Fibroblast of skin of back (primary cell): ENCODE measurements at places on chromosomes 7 and 10.
A peak's percentile ranks its signal among the peaks of the same experiment; 100 is the strongest.

- no peak for DNase-seq
Measured at GRCh38 chr7:8177109-8177933, 84.6 kb downstream of the ICA1 start.

- no peak for DNase-seq
Measured at GRCh38 chr7:82106201-82106600, 336.4 kb upstream of the HGF start.

GRCh38 chr10:20975236-20975635 lies 78.1 kb upstream of the NEBL start:
- DNase-seq = no peak

GRCh38 chr10:133166504-133166827 lies 6.4 kb downstream of the KNDC1 start:
- DNase-seq = no peak

- no peak for DNase-seq
Measured at GRCh38 chr7:67604461-67605386, 608.1 kb downstream of the TYW1 start.

- DNase-seq = peak; percentile 90
Measured at GRCh38 chr10:46033602-46034011, 3.2 kb upstream of the NCOA4 start.

DNA sequence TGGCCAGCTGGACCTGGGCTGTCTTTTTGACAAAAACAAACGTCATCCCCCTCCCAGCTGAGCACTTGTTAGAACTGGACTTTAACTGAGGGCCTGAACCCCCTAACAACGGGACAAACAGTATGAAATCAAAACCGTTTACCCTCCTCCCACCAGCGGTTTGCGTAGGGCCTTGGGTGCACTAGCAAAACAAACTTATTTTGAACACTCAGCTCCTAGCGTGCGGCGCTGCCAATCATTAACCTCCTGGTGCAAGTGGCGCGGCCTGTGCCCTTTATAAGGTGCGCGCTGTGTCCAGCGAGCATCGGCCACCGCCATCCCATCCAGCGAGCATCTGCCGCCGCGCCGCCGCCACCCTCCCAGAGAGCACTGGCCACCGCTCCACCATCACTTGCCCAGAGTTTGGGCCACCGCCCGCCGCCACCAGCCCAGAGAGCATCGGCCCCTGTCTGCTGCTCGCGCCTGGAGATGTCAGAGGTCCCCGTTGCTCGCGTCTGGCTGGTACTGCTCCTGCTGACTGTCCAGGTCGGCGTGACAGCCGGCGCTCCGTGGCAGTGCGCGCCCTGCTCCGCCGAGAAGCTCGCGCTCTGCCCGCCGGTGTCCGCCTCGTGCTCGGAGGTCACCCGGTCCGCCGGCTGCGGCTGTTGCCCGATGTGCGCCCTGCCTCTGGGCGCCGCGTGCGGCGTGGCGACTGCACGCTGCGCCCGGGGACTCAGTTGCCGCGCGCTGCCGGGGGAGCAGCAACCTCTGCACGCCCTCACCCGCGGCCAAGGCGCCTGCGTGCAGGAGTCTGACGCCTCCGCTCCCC lies at the start of gene IGFBP1:
TSS of gene IGFBP1 (plus strand) at position 304 of the 808 bp plus-strand sequence. CDS start at position 469, 165 bp downstream.
- peak; percentile 30 for DNase-seq

- DNase-seq = peak; percentile 99
Measured at GRCh38 chr7:68706291-68706690, 892.0 kb upstream of the AUTS2 start.

- peak; percentile 38 for DNase-seq
Measured at GRCh38 chr7:139034855-139035585, 822 bp downstream of the ZC3HAV1L start.

DNA sequence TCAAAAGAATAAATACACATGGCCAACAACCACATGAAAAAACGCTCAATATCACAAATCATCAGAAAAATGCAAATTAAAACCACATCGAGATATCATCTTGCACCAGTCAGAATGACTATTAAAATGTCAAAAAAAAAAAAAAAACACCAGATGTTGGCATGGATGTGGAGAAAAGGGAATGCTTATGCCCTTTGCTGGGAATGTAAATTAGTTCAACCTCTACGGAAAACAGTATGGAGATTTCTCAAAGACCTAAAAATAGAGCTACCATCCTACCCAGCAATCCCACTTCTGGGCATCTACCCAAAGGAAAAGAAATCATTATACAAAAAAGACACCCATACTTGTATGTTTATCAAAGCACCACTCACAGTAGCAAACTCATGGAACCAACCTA lies 45.0 kb upstream of the DIP2C start:
- peak; percentile 2 for DNase-seq

GRCh38 chr10:14571866-14572507 lies 202.7 kb downstream of the FAM107B start:
- no peak for DNase-seq

DNA sequence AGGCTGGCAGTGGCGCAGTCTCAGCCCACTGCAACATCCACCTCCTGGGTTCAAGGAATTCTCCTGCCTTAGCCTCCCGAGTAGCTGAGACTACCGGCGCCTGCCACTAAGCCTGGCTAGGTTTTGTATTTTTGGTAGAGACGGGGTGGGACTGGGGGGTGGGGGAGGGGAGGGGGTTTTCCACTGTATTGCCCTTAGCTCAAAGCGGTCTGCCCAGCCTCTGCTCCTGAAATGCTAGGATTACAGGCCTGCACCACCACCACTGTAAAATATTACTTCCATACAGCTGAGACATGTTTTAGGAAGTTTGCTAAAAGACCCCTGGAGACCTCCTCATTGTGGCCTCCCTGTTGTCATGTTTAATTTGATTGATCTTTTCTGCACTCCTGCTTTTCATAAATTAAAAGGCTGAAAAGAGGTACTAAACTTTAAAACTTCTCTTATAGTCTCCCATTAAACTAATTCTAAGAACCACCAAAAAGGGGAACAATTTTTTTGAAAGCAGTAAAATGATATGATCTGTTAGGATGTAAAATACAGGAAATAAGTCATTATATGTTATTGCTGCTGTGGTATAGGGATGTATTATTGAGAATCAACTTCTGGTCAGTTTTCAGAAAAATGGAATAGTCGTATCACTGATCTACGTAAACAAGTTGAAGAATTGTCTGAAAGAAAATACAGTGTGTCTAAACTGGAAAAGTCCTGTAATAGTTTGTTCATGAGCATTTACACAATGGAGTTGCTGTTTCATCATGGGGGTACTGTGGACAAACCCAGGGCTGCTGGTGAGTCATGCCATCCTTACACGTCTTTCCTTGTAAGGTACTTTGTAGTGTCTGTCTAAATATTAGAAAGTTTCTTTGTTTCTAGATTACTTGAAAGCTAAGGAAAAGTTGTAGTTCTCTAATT lies 72.9 kb upstream of the TMEM248 start:
- peak; percentile 56 for DNase-seq

DNA sequence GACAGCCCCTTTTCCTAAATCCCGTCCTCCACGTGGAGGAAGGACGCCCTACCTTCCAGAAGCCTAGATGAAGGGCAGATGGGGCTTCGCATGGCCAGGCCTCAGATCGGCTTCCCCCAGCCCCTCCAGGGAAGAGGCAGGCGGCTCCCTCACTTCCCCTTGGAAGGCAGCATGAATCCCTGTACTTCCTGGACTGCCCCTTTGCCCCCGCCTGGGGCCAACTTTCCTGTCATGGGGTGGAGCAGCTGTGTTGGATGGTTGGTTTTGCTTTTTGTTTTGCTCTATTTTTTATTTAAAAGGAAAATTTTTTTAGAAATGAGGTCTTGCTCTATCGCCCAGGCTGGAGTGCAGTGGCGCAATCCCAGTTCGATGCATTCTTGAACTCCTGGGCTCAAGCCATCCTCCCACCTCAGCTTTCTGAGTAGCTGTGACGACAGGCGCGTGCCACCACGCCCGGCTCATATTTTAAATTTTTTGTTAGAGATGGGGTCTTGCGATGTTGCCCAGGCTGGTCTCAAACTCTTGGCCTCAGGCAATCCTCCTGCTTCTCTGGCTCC lies 27.2 kb downstream of the GTF2IRD1 start:
- peak; percentile 12 for DNase-seq

DNA sequence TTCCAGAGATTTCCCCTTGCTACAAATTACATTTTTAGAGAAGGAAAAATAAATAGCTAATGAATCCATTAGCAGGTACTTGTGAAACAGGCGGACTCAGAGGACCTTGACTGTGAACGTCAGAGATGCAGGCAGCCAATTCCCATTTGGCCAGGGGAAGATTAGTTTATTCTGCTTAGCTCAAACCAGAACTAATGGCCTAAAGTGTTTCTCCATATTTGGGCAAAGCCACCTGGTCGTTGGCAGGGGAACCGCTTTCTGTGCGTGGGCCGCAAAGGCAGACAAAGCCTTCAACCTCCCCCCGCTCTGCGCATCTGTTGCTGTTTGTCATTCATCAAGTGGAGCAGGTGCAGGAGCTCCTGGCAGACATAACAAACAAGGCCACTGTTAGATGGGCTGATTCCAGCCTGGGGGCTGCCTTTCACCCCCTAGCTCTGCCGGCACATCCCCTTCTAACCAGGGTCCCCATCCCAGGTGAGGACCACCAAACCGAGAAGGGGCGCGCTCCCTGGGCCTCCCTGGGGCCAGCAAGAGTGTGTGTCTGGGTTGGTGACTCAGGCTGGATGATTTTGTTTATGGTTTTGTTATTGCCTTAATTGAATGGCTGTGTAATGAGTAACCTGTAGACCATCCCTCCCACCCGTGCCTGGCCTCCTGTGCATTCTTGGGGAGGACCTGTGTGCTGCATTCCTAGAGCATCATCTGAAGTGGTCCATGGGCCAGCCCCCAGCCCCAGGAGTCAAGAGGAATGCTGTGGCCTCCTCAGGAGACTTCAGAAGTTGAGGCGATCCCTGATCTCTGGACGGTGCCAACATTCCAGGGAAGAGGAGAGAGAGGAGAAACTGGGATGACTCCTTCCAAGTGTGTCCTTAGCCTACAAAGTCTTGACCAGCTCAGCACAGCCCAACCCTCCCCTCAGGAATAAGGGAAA lies 14.5 kb upstream of the CPA1 start:
- peak; percentile 81 for DNase-seq

DNA sequence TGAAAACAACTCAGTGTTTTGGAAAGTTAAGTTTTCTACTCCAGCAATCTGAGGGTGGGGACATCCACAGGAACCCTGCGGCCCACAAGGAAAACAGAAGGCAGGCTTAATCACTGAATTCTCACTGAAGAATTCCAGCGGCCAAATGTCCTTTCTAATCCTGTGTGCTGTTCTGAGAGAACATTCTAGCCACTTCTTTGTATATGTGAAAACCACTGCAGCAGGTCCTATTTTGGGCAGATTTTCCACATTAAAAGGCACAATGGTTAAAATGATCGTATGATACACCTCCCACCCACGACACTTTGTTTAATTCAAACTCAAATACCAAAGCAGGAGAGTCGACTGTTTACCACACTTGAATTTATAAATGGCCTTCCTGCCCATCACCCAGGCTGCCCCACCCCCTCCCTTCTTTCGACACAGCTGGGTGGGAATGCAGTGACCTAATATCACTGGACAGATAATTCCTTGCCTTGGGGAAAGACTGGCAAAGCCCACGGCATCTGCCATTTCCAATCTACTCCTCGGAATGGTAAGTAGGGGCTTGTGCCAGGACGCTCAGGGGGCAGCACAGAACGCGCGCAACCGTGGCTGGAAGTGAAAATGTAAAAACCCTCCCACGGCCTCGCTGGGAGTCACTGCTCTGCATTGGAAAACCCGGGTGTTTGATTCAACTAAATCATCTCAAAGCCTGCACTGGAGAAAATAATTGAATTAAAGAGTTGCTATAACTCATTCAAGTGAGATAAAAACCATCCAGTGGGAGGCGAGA lies 67.0 kb downstream of the CTBP2 start:
- DNase-seq = peak; percentile 76
